Activated CD8-positive, alpha-beta memory T cell treated with anti-CD3 and anti-CD28 coated beads for 48 hours (primary cell): ENCODE measurements at places on chromosomes 5 and 9.

- no peak for DNase-seq
These were observed 400 bp downstream of the HCN1 start for GRCh38 chr5:45695804-45696156.

DNA sequence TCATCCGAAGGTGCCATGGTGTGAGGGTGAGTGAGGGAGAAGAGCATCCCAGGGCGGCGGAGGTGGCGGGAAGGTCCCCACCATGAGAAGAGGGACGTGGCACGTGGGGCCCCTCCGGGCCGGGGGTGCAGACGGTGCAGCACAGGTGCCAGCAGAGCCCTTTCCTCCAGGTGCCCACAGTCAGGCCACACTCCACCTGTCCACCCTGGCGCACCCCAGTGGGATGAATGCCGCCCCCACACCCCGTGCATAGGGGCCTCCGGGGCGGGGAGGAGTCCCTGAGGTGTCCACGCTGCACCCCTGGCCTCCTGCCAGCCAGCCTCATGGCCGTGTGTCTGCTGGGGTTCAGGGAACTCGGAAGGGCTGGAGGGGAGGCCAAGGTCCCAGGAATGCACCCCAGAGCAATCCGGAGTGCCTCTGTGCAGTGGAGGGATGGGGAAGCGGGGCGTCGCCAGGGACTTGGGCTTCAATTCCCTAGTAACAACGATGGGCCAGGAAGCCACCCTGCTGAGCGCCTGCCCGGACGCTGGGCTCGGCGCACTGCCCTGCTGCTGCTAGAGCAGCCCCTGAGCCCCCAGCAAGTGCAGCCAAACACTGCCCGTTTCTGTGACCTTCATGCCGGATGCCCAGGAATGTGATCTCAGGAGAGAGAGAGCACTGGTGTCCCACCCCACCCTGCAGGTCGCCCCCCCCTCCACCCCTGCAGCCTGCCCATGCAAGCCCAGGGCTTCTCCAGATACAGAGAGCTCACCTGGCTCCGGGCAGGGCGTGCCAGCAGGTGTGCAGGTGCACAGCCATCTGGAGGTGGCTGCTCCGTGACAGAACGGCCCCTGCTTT lies 8.8 kb upstream of the NACC2 start:
- DNase-seq: no peak

- no peak for DNase-seq
These were observed 61.9 kb downstream of the NSD1 start for GRCh38 chr5:177195307-177195952.

DNA sequence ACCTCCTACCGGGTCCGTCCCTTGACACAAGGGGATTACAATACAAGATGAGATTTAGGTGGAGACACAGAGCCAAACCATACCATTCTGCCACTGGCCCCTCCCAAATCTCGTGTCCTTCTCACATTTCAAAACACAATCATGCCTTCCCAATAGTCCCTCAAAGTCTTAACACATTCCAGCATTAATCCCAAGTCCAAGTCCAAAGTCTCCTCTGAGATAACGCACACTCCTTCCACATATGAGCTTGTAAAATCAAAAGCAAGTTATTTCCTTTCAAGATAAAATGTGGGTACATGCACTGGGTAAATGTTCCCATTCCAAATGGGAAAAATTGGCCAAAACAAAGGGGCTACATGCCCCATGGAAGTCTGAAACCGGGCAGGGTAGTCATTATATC lies 463.9 kb upstream of the CDH9 start:
- DNase-seq: no peak

DNA sequence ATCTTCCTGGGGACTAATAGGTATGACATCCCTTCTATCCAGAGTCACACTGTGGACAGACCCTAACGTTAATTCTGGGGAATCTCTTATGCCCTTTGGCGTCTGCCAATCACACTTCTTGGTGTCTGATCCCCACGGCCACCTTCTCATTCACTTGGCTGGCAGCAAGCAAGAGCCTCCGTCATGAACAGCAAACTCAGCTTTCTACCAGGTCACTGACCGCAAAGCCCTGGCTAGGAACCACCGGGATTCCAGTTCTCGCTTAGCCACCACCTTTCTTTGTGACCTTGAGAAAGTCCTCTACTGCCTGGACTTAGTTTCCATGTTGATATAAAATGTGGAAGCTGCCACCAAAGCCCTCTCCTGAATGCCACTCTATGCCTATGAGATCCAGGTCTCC lies 67.7 kb upstream of the FCN1 start:
- no peak for DNase-seq

- no peak for DNase-seq
These were observed 46.9 kb downstream of the VCAN start for GRCh38 chr5:83518319-83519061.

DNA sequence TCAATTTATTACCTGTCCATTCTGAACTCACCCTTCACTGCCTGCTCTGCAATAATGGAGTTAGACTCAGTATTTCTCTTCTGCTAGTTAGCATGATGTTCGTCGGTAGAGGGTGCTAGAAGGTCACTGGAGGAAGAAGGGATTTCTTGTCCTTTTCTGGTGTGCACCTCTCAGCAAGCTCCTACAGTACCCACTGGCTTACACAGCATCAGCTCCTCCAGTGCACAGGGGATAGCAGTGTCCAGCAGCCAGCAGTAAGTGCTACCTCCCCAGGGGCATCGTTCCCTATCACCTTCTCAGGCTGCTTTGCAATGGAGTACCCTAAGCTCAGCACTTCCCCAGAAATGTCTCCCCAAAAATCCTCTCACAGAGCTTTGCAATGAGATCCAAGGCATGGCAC lies 45.9 kb upstream of the APC start:
- no peak for DNase-seq

GRCh38 chr9:121861501-121862180 lies 210.2 kb downstream of the DAB2IP start:
- DNase-seq: no peak

DNA sequence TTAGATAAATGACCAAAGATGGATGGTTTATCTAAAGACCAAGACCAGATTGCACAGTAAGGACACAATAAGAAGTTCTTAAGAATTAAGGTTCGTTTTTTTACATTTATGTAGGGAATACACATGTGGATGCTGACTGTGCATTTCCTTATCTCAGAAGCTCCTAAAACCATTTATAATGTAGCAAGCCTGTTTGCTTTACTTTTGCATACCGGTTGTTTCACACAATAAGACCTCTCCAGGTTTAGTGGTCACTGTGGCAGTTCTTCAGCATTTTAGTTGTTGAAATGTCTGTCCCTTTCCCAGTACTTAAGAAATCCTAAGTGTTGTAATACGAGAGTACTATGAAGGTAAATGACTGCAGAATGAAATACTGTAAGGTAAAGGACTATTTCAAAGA lies 43.6 kb downstream of the BASP1 start:
- no peak for DNase-seq

- DNase-seq: no peak
These were observed 256.8 kb upstream of the GRIN3A start for GRCh38 chr9:101995231-101995630.

DNA sequence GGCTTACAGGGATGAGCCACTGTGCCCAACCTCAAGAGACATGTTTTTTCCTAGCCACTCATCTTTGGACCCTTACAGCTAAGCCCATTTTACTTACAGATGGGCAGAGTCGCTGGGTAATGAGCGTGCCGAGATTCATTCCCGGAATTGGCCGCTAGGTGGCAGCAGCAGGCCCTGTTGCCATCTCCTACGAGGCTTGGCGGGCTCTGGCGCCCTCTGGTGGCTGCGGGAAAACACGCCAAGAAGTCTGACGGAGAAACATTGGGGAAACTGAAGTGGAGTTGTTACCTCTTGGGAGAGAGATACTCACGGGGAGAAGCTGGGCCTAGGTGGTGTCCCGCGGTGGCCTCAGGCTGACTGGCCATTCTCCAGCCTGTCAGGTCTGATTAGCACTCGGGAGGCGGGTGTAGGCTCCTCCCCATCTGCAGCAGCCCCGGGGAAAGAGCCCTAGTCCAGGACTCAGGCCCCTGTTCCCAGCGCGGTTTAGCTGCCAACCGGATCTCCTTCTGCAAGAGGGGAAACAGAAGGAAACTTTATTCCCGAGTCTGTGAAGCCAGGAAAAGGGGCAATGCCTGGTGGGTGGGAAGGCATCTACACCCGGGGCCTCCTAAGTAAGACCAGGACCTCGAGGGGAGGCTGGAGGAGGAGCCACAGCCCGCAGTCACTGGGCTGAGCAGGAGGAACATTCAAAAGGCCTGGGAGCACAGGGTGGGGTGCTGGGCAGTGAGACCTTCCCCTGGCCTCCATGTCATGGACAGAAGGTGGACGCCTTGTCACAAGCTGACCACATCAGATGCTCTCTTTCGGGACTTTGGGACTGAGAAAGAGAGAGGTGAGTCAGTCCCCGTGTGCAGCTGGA lies 9.7 kb downstream of the PTGES2 start:
- peak; percentile 100 for DNase-seq

- DNase-seq: no peak
These were observed 115.7 kb upstream of the EPB41L4A start for GRCh38 chr5:112534611-112535255.

GRCh38 chr9:132969783-132970182 lies 8.7 kb upstream of the GFI1B start:
- no peak for DNase-seq

- no peak for DNase-seq
These were observed 13.6 kb upstream of the GABRP start for GRCh38 chr5:170769898-170770416.

- no peak for DNase-seq
These were observed 484.7 kb downstream of the ELAVL2 start for GRCh38 chr9:23341346-23341745.

- no peak for DNase-seq
These were observed 281.6 kb downstream of the ADAMTS6 start for GRCh38 chr5:65199993-65200675.

- no peak for DNase-seq
These were observed 99.3 kb downstream of the ACTBL2 start for GRCh38 chr5:57383093-57383861.

DNA sequence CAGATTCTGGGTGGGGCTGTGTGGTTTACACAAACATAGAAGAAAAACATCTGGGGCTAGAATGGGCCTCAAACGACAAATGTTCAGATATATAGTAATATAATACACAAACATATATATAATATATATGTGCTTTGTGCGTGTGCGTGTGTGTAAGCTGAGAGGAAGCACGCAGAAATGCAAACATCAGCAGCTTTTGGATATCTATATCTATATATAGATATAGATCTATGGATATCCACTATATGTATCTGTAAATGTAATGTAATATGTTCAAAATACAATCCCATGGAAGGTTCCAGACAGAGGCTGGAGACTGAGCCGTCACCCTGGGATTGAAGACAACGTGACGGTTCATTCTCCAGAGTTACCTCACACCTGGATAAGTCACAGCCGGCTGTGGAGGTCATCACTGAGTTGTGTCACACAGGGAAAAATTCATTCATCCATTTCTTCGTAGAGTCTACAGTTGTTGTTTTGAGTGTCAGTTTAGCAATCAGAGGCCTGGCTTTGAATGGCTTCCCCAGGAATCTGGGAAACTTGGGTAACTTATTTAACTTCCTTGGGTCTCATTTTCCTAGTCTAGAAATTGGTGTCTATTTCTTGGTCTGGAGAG lies 123.0 kb upstream of the CPEB4 start:
- DNase-seq: no peak

- no peak for DNase-seq
These were observed 692.0 kb upstream of the DMAC1 start for GRCh38 chr9:8491563-8491962.

DNA sequence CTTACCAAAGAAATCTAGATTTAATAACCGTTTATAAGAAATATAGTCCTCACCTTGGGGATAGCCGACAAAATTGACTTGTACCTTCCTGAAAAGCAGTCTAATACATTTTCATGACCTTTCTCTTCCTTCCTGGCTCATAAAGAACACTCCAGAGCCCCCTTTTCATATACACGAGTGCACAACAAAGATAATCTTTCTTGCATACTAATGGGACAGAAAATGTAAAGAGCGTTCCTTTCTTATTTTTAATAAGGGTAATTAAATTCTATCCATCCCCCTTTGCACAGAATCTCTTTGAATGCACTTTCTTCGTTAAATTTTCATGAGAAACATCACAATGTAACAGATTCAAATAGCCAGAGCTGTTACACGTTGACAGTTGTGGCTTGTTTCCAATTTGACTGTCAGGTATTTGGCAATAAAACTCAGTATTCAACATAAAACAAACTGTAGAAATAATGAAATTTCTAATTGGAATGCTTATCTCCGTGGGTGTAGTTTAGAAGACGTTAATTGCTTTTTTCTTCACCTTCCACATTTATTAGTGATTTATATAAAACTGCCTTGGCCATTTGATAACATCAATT lies 732.3 kb upstream of the DMAC1 start:
- no peak for DNase-seq

- DNase-seq: no peak
These were observed 16.1 kb upstream of the FRRS1L start for GRCh38 chr9:109182940-109183798.

DNA sequence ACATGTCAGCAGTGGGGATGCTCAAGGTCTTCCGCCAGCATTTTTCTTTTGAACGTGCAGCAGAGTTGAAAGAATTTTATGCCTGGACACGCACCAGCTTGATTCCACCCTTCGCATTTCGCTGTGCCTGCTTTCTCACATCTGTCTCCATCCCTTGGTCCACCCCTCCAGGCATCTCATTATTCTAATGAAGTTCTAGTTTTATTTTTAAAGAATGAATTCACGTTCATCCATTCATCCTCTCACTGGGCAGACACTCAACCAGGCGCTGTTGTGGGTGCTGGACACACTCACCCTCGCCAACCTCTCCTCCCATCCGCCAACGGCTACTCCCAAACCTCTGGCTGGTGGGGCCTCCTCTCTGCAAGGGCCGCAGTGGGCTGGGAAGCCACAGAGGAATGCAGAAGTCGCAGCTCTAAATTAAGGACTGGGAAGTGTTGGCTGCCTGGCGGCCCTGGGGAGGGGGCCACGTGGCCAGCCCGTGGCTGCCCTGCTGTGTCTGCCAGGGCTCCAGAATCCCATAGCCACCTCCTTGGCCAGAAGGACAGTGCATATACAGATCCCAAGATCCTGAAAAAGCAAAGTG lies 6.7 kb downstream of the SUSD3 start:
- DNase-seq: no peak
